ENCODE measurements at places on chromosomes 13 and 19.

DNA sequence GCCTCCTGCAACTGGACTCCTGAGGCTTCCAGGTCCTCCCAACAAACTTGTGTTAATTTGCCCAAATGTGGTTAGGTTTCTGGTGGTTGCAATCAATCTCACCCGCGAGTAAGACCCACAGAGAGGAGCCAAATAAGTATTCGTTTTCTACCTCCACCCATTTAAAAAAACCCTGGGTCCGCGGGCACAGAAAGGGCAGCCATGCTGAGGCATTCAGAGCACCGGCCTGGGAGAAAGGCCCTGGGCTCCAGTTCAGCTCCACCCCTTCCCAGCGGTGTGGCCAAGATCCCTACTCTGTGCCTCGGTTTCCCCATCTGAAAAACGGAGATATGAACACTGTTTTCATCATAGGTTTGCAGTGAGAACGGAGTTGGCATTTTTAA is 56.9 kb downstream of the PEPD start:
- DNase-seq, result no peak

- DNase-seq, result no peak
Measured at GRCh38 chr13:63308549-63309165, 1893.0 kb upstream of the PCDH20 start.

DNA sequence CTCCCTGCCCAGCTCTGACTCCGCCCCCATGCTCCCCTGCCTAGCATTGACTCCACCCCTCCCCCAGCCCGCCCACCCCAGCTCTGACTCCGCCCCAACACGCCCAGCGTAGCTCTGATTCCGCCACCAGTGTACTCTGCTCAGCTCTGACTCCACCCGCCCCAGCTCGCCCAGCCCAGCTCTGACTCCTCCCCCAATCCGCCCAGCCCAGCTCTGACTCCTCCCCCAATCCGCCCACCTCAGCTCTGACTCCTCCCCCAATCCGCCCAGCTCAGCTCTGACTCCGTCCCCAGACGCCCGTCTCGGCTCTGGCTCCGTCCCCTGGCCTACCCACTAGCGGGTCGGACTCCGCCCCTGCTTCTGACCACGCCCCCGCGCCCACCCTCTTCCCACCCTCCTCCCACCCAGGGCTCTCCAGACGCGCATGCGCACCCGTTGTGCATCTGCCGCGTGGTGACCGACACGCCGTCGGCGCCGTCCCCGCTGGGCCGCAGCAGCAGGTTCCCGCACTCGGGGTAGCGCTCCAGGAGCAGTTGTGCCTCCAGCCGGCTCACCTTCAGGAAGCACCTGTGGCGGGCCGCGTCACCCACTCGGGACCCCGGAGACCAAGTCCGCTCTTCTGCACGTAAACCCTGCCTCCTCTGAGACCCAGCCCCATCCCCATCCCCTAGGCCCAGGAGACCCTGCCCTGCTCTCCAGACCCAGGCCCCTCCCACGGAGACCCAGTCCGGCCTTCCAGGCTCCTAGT is 10.2 kb downstream of the STAP2 start:
- DNase-seq, result peak; percentile 93

DNA sequence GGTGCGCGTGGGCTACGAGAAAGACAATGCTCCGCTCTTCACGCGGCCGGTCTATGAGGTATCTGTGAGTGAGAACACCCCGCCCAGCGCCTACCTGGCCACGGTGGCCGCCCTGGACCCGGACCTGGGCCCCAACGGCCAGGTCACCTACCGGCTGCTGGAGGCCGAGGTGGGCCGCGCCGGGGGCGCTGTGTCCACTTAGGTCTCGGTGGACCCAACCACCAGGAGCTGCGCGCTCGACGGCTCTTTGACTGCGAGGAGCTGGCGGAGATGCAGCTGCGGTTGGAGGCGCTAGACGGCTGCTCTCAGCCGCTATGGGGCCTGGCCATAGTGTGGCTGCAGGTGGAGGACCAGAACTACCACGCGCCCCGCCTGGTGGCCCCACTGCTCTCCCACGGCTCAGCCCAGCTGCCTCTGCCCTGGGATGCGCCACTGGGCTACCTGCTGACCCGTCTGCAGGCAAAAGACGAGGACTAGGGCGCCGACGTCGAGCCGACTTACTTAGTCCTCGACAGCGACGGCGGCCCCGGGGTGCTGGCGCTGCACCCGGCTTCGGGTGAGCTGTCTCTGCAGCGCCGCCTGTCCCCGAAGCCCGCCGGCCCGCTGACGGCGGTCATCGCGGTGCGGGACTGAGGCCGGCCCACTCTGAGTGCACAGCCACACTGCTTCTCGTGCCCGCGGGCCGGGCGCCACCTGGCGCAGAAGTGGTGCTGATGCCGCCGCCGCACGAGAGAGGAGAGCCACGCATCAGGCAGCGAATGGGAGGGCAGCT is 173.0 kb downstream of the OLFM4 start:
- no peak for DNase-seq

- no peak for DNase-seq
Measured at GRCh38 chr13:73171926-73172325, 113.1 kb downstream of the KLF5 start.

DNA sequence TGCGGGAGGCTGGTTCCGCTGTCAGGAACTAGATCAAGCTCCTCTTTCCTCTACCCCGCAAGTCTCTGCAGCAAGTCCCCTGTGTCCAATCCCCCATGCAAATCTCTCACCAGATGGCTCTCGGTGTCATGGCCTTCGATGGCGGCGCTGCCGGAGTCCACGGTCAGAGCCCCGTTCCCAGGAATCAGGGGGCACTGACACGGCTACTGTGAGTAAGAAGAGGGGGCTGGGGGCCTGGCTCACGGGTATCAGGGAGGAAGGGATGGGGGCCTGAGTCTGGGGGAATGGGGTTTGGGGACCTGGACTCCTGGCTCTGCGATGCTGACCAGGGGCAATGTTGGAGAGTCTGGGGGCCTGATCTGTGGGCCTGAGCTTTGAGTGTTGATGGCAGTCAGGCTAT is 4.0 kb downstream of the SCAF1 start:
- DNase-seq, result no peak

DNA sequence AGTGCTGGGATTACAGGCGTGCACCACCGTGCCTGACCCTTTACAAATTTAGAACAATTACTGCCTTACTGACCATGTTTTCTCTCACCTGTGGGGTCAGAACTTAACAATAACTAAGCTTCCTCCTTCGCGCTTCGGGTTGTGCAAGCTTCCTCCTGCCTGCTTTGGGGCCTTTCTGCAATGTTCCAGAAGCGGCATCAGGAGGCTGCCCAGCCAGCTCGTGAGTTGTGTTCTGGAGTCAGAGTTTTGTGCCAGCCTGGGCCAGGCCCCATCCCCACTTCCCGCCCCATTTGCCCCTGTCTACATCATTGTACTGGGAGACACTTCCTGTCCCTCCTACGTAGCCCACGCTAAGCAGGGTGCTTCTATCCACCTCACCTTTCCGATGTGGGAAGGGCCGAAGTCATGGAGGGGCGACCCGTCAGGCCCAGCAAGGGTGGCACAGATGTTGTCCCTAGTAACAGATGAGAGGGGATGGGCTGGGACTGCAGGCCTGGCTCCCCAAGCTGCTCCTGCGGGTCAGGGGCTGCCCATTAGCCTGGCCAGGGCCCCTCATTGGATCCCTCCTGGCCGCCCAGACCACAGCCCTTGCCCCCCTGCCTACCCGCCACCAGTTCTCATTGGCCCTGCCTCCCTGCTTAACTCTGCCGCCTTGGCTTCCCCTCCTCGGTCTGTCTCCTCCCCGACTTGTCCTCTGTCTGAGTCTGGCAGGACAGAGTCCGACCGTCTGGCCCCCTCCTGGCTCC is 13.4 kb downstream of the UHRF1 start:
- no peak for DNase-seq

DNA sequence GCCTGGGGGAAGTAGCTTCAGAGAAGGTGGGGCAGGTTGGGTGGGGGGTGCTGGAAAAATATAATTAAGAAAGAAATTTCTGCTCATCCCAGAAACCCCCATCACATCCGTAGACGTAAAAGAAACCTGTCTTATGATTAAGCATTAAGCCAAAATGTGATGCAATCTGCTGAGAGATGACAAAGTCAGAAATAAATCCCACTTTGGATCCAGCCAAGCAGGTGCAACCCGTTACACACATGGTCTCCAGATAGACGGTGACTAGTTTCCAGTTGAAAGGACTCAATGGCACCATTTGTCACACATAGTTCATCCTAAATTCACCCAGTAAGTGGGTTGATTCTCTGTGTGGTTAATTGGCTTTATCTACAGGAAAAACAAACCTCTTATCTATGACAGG is 34.1 kb downstream of the PSG5 start:
- no peak for DNase-seq

GRCh38 chr19:45170146-45171106 is 7.6 kb downstream of the TRAPPC6A start:
- DNase-seq, result no peak

GRCh38 chr13:102275969-102276368 is 125.9 kb downstream of the FGF14 start:
- no peak for DNase-seq

DNA sequence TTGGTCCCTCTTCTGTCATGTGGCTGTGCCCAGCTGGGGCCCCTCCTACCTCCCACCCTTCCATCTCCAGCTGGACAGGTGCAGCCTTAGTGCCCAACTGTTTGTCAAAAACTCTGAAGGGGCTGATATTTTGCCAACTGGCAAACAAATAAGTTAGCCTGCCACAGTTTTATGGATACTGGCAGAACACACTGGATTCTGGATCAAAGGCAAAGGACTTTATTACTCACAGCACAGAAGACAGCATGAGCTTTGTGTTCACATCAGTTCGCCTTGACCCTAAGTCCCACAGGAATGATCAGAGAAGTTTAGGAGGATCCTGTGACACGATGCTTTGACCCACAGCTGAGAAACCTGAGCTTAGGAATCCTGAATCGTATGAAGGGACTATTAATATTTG is 16.4 kb downstream of the KLK2 start:
- no peak for DNase-seq

GRCh38 chr13:27393101-27393500 is 31.3 kb upstream of the GTF3A start:
- no peak for DNase-seq

- DNase-seq, result no peak
Measured at GRCh38 chr13:75173457-75174356, 308.3 kb downstream of the TBC1D4 start.

- peak; percentile 99 for DNase-seq
Measured at GRCh38 chr19:51372649-51373504, at the start of gene NKG7. TSS of gene NKG7 (minus strand) at chr19:51372654. CDS start at chr19:51372535, 119 bp downstream.

GRCh38 chr13:109770436-109770835 is 15.9 kb downstream of the IRS2 start:
- DNase-seq, result no peak

- DNase-seq, result no peak
Measured at GRCh38 chr19:4016486-4016885, 8.9 kb downstream of the PIAS4 start.

DNA sequence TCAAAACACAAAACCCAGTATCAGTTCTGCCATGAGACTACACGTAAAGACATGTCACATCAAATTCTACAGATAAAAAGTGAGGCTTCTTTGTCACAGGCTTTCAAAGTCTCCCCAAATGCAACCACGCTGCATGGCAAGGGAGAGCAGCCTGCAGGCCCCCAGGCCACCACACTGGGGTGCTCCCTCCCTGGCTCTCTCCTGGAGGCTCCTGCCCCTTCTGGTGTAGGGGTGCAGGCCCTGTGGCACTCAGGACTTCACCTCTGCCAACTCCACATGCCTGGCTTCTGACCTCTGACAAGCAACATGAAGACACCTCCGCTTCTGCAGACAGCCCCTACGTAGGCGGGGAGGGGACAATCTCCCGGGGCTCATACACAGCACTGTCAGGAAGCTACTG is 14.3 kb downstream of the AKAP8 start:
- DNase-seq, result no peak

GRCh38 chr19:23784274-23784673 is 25.6 kb upstream of the ZNF681 start:
- no peak for DNase-seq

DNA sequence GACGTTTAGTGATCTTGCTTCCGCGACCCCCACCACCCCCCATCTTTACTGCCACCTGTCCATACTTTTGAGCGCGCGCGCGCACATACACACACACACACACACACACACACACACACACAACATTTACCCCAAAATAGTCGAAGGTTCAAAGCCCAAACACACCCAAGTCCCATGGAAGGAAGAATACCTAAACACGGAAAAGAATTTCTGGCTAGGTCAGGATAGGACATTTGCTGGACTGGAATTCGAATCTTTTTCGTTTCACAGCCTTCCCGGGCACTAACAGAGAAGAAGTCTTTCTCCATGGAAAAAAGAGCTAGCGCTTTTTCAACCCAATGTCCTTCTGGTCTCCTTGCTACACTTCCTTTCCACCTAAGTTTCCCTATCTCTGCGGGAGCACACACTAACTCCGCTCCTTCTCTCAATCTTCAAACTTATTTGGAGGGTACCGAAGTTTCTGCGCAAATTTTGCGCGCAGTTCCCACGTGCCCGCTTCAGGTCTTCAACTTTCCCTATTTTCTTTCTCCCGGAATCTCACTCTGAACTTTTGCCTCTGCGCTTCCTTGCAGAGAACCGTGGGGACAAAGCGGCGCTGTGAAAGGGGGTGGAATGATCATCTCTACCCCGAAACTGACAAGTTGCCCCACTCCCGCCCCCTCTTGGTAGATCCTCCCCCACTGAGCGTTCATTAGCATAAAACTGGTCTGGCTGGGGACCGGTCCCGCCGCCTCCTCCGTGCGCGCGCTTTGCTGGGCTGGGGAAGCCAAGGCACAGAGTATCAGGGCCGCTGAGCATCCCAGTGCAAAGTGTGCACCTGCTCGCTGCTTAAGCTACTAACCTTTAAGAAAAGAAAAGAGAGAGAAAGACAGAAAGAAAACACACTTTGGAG is 2.7 kb downstream of the DACH1 start:
- peak; percentile 96 for DNase-seq

- DNase-seq, result no peak
Measured at GRCh38 chr19:5645409-5645808, 22.5 kb downstream of the SAFB start.

DNA sequence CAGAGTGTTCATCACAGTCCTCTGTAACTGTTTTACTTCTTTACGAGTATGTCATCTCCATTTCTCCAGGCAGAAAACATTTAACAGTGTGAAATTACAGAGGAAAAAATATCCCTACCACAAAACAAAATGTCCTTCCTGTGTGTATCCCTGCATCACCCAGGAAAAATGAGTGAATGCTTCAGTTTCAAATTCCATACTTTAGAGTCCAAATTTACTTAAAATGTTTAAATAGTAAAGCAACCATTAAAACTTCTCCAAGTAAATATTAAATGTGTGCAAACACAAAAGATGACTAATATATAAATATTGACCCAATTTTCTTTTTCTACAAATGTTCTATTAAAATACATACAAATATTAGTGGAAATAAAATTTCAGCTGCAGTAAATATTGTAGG is 1016.6 kb upstream of the PCDH20 start:
- DNase-seq, result no peak

DNA sequence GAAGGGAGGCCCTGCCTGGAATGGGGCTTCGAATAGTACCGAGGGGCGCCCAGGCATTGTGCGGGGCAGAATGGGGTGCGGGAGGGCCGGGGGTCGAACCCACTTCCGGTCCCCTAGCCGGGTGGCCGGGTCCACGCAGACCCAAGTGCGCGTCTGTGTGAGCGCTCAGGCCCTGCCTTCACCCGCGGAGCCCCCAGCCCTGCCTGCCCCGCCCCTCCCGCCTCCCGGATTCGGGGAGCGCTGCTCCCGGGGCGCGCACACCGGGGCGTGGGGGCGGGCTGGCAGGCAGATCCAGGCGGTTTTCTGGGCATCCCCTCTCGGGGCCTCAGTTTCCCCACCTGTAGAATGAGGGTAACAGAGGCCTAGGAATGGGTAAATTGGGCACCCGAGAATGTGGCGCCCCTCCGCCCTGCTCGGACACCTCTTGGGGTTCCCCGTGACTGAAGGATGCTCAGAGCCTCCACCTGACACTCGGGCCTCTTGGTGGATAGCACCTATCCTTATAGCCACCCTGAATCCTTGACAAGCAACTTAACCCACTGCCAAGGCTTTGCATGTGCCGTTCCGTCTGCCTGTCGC is 682 bp downstream of the PIK3R2 start:
- peak; percentile 28 for DNase-seq

All from NB4 (cell line).